ENCODE measurements at places on chromosomes 16 and 17. TPM values are rescaled to one million over a fixed set of nuclear protein-coding genes. Genes with fewer than 3 reads are reported as not detected.

DNA sequence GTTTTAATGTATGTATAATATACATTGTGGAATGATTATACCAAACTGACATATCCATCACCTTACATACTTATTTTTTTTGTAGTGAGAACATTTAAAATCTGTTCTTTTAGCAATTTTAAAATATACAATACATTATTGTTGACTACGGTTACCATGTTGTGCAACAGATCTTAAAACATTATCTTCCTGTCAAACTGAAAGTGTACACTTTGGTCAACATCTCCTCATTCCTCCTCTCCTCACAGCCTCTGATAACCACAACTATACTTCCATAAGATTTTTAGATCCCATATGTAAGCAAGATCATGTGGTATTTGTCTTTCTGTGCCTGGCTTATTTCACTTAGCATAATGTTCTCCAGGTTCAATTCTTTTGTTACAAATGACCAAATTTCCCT, 7.5 kb upstream of the DNAJA2 start:
- no peaks in the 10 kb centered on the region for H3K4me1 ChIP-seq
- no peaks in the 10 kb centered on the region for H3K27me3 ChIP-seq
- H3K36me3 ChIP-seq, result no peaks in the 10 kb centered on the region
- no peak overlapping the region for H3K4me3 ChIP-seq
- no peak overlapping the region for H3K27ac ChIP-seq
- no peak for DNase-seq

Gene C16orf54
- total RNA-seq, result 11.2 TPM

DNA sequence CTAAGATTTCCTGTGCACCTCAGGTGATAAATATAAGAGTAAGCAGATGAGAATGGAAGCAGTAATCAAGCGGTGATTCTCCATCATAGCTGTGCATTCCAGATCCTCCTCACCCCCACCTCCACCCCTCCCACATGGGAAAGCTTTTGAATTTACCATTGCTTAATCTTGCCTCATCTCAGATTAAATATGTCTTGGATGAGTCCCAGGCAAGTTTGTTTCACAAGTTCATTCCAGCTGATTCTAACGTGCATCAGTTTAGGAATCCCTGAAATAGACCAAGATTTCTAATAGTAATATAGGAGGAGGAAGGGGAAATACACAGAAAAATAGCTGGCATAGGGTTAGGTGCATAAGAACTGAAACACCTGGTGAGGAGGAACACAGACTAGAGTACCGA, 396.2 kb upstream of the KIF2B start:
- no peaks in the 10 kb centered on the region for H3K4me1 ChIP-seq
- DNase-seq, result no peak
- H3K36me3 ChIP-seq, result no peaks in the 10 kb centered on the region
- H3K27me3 ChIP-seq, result no peaks in the 10 kb centered on the region

GRCh38 chr17:16879686-16880085, 92.2 kb downstream of the TNFRSF13B start:
- no peaks in the 10 kb centered on the region for H3K36me3 ChIP-seq
- H3K4me1 ChIP-seq, result no peaks in the 10 kb centered on the region
- H3K4me3 ChIP-seq, result no peak overlapping the region
- no peak overlapping the region for H3K27ac ChIP-seq

Measured in lower lobe of right lung (tissue), 2 donors.